ENCODE measurements at places on chromosomes 3 and 15.

DNA sequence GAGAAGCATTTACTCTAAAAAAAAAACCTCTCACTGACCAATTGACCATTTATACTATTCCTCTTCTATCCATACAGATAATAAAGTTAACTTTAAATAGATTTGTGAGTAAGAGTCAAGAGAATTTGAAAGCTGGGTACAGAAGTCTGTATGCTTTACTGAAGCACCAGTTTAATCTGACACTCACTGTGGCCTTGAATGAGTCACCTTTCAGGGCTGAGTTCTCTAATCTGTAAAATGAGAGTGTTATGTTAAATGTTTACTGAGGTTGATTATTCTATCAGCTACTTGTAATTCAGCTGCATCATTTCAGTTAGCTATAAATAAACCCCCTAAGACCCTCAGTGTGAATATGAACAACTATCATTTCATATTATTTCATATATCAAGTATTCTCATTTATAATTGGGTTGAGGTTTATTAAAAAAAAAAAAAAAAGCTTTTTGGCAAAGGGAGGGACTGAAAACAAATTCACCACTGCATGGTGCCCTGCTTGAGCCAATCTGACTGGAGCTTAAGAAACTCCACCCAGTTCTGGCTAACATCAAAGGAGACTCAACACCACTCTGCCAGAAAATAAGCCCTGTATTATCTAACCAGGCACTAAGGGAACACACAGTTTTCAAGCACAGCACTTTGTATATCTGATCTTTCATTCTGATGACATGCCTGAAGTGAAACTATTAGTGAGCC, 2.8 kb downstream of the MAP4 start:
- DNase-seq: peak; percentile 26

DNA sequence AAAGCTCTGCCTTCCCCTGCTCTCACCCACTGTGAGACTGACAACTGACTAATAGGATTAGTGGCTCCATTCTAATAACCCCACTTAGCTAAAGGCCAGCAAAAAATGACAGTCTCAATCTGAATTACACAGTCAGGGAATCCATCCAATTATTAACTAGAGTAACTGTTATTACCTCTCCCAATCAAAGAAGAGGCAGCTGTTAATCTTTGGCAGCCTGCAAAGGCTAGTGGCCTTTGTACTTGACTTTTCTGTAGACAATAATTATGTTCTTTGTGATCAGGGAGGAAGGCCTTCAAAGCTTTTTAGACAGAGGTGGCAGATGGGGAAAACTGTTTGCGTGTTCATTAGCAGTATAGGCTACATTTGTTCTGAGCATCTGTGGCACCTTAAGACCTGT, 177.7 kb downstream of the ISL2 start:
- no peak for DNase-seq

- no peak for DNase-seq
Observed at GRCh38 chr15:56098195-56098863, 104.9 kb upstream of the NEDD4 start.

DNA sequence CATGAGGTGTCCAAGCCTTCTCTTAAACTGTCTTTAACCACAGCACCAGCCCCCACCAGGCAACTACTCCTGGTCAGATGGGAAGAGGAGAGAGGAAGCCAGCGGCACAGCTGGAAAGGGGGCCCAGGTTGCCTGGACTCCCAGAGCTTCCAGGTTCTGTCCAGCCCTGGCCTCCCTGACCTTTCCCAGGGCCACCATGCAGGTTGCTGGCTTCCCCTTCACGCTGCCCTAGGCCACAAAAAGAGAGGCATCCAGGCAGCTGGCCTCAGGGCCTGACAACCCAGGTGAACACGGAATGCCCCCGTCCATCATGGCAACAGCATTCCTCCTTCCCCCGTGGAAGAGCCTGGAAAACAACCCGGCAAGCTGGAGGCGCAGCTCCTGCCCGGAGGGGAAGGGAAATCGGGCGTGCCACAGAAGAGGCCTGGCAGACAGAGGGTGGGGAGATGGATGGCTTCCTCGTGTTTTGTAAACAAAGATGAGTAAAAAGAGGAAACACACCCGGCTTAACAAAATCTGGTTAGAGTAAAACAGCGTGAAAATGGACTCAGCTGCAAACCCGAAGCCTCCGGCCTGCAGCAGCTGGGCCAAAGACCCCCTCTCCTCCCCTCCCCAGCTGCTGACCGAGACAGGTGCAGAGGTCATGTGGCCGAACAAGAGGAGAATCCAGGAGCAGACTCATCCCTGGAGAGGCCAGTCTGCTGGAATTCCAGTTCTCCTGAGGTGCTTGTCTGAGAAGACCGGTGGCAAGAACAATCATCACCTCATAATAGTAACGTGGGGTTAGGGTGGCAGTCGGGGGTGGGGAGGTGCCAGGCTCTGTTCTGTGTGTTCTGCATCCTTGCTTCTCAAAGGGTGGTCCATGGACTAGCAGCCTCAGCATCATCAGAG, 15.5 kb downstream of the BMF start:
- no peak for DNase-seq

- DNase-seq: no peak
Observed at GRCh38 chr15:65092911-65093792, 16.6 kb downstream of the KBTBD13 start.

GRCh38 chr3:196631682-196632045, 7.8 kb upstream of the NRROS start:
- no peak for DNase-seq

DNA sequence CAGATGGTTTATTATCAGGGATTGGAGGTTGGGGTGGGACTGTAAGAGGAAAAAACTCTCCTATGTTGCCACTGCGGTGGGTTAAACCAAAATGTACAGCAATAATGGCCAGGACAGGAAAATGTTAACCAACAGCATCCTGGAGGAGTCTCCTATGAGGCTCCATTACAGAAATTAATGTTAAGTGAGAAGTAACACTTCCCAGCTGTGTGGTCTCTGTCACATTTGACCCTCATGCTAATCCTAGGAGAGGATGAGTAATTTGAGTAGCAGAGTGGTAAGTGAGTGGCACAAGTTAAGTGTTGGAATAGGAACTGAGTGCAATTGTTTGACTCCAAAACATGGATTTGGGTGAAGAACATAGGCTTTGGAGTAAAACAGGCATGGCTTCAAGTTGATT, 39.0 kb downstream of the ARHGEF3 start:
- no peak for DNase-seq

- DNase-seq: no peak
Observed at GRCh38 chr3:126083511-126083912, 412 bp downstream of the SLC41A3 start.

DNA sequence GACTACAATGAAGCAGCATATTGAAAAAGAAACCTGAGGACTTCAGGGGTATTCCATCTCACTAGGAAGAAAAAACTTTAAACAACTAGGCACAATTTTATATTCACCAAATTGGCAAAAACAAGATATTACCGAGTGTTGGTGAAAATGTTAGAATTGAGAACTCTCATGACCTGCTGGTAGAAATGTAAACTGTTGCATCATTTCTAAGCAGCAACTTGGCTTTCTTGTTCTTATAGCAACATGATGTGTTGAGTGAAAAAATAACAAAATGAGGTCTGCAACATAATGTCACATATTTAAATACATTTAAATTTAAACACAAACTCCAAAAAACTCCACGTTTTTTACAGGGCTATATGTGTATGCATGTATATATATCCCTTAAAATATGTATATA, 59.0 kb upstream of the SPPL2A start:
- no peak for DNase-seq
